ENCODE measurements at places on chromosomes 4 and X.

- DNase-seq, result no peak
Measured at GRCh38 chrX:155143959-155144548, 72.2 kb upstream of the VBP1 start.

- no peak for DNase-seq
Measured at GRCh38 chrX:121836000-121836399, 788.6 kb downstream of the GLUD2 start.

DNA sequence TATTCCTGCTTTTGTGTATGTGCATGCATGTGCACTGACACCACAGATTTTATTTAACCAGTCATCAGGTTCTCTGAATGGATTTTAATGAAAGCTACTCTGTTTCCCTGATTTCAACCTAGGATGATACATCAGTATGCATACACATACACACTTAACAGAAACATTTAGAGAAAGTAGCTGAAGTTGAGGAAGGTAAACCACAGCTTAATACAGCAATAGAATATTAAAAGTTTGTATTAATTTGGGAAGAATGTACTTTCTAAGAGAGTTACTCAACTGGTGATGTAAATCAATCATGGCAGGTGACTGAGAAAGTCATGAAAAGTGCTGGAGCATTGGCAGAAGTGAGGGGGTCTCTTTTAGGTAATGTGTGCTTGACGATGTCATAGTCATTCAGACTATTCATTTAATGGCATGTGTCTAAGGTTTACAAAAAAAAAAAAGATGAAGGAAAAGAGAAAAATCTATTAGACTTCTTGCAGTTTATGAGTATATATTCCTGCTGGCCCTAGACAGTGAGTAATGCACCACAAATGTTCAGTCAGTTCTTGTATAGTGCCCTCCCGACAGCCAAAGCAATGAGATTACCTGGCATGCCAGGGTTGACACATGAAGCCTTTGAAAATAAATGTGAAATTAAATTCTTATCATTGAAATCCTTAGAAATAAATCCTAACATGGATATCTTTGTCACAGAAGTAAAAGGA is 187.6 kb downstream of the RAPGEF2 start:
- DNase-seq, result no peak

DNA sequence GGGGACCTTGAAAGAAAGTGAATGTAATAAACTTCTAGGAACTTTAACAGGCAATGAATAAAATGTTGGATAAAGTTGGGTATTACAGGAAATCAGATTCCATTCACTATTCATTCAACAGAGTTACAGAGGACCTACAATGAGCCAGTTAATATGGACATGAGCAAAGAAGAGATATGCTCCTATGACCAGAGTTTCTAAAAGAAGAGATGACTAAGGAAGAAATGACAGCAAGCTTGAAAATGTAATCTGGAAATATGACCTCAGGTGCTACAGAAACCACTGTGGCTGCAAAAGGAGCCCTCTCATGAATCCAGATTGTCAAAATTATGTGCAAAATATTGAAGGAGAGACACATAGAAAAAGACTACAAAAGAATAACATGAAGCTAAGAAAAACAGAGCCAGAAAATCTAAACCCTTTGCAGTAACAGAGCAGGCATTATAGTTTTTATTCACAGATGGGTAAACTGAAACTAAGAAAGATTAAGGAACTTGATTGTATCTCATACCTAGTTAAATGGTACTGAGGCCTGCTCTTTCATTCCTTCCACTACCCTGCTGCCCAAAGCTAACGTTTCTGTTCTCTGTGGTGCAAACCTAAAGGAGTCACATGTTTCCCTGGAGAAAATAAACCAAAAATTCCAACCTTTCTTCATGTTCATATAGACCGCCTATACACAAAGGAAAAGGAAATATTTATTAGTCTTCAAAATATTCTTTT is 378.3 kb downstream of the GBA3 start:
- DNase-seq, result no peak

DNA sequence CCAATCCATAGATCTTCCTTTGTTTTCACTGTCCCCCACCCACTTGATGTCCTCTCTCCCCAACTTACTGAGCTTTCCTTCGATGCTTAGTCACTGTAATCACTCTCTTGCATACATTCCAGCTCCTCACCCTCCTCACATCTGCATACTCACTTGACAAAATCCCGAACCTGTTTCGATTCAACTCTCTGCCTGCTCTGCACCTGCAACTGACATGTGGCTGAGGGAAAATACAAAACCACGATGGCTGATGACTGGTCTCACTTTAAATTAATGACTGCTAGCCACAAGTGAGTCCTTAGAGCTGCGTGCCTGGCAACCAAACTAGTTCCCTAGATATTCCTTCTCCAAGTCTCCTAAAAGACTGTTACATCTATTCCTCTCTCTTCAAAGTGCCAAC is 70.4 kb upstream of the FHL1 start:
- DNase-seq, result no peak

DNA sequence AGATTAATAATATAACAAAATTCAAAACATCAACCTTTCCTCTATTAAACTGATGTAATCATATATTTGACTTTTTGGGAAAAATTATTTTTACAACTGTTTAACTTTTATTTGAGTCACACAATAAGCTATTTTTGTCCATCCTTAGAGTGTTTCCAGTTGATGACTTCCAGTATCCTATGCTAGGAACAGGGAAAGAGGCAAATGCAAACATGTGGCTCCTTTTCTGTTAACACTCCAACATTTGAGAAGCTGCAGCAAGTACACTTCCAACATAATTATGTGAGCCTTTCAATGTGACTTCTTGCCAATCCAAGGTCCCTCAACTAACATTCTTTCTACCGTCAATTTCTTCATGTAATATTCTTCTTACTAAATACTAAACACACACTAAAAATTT is 117.7 kb downstream of the PPA2 start:
- no peak for DNase-seq

All from DMS79 (cell line).